HT-29 (cell line): ENCODE measurements at places on chromosomes 16 and 17.
A peak's percentile ranks its signal among the peaks of the same experiment; 100 is the strongest.

- DNase-seq = peak; percentile 56
Observed at GRCh38 chr17:17313350-17313991, 10.3 kb downstream of the NT5M start.

- no peak for DNase-seq
Observed at GRCh38 chr16:14121872-14122271, 50.8 kb downstream of the MRTFB start.

DNA sequence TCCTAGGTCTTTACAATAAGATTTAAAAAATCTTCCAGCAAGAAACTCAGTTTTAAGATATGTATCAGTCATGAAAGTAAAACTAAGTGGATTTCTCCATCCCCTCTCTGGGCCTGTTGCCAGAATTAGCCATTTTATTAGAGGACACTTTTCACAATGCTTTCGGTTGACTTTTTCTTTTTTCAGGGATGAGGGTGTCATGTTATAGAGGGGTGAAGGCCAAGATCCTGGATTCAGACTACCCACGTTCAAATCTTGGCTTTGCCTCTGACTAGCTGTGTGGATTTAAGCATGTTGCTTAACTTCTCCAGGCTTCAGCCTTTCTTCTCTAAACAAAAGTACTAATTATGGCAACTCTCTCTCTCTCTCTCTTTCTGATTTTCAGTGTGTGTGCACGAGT, 111.7 kb upstream of the COX10 start:
- no peak for DNase-seq

DNA sequence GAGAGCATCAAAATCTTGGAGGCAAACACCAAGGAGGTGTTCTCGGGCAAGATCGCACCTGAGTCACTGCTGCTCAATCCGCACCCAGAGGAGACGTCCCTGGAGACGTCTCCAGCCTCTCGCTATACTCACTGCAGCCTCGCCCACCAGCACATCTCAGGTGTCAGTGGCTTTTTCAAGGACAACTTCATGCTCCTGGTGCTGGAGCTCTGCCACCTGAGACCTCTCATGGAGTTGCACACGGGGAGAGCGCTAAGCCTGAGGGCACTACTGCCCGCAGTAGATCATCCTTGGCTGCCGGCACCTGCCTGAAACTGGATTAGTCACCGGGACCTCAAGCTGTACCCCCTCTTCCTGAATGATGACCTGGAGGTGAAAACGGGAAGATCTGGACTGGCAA, 2.6 kb upstream of the MBTPS1 start:
- DNase-seq = no peak

- DNase-seq = peak; percentile 75
Observed at GRCh38 chr16:9033125-9033830, 58.2 kb upstream of the HAPSTR1 start.

GRCh38 chr17:66777689-66778225, 57.2 kb upstream of the CACNG5 start:
- no peak for DNase-seq

DNA sequence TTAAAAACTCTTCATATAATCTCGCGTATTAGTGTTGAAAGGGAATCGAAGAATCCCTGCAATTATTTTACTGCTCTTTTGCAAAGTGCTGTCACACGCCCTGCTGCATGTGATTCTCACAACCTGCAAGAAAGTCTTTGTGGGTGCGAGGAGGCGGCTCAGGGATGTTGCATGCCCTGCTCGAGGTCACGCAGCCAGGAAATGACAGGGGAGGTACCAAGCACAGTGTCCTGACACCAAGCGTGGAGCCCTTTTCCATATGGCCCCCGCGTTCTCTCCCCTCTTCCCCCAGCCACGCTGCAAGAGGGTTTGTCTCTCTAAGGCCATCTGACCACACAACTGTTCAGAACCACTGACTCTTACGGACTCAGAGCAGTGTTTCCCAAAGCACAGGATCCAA, 37.6 kb downstream of the OR3A1 start:
- no peak for DNase-seq

GRCh38 chr17:4609761-4610160, 25.4 kb downstream of the SMTNL2 start:
- no peak for DNase-seq

DNA sequence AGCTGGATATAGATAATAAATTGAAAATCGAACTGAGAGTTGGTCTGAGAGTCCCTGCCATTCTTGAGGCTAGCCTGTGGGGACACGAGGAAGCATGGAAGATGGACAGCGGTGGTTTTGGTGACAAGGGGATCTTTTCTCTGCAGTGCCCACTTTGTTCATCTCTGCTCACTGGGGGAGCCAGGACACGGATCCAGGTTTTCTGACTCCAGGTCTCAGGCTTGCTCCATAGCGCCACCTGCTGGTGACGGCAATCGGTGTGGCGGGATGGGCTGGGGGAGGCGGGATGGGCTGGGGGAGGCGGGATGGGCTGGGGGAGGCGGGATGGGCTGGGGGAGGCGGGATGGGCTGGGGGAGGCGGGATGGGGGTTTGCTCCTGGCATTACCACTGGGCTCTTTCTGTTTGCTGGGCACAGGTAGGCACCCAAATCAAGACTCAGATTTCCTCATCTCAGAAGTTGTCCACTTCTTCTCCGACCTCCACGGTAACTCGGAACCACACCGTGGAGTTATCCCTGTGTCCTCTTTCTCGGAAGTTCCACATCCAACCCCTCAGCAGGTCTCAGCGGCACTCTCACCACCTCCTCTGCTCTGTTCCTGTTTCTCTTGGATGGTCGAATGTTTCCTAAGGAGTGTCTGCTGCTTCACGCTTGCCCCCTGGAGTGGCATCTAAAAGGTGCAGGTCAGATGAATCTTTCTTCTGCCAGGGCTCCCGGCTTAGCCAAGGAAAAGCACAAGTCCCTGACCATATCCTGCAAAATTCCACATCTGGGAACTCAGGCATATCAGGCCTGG, 142.4 kb downstream of the CYLD start:
- peak; percentile 49 for DNase-seq

- no peak for DNase-seq
Observed at GRCh38 chr16:27556471-27556870, 6.5 kb downstream of the KATNIP start.

DNA sequence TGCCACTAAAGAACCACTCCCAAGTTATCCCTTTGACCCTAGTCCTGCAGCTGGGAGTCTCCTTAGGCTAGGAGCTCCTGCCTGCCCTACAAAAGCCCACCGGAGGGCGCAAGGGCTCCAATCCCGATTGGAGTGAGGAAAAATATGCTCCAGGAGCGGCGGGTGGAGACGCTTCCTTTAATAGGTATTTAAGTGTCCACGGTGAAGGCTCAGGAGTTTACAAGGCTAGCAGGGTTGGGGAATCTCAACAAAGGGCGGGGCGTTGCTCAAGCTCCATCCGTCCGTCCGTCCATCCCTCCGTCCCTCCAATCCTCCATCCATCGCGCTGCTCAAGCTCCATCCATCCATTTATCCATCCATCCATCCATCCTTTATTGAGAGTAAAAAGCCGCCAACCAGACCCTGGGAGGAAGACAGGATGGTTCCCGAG, 556 bp upstream of the SPNS1 start:
- peak; percentile 74 for DNase-seq

DNA sequence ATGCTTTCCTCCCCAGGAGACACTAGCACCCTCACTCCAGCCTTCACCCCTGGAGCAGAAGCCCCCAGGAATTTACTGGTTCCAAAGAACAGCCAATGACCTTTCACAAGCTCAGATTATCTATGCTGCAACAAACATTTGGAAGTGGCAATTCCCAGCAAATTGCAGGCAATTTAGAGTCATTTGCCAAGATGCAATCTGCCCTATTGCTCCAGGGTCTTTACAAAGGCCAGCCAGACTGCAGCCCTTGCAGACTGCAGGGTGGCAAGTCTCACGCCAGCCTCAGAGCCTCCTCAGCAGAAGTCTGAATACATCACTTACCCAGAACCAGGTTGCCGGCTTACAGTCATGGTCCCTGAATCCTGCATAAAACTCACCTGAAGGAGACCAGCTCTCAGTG, 21.8 kb downstream of the AXIN1 start:
- no peak for DNase-seq

GRCh38 chr16:50293994-50294855, 27.9 kb downstream of the ADCY7 start:
- no peak for DNase-seq

DNA sequence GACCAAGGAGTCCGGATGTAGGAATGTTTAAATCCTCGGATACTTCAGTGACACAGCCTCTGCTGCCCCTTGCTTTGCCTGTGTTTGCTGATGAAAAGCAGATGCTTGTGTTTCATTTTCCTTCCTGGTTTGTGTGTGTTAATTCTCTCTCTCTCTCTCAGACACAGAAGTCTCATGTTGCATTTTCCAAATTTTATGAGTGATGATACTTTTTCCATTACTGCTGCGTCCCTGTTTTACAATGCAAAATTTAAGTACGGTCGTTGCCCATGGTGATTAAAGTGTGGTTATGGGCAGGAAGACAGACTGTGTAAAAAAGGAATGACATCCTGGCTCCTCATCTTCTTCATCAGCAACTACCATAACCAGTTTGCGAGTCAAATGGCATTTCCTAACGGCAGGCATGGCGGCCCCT, 5.7 kb downstream of the RMI2 start:
- no peak for DNase-seq

DNA sequence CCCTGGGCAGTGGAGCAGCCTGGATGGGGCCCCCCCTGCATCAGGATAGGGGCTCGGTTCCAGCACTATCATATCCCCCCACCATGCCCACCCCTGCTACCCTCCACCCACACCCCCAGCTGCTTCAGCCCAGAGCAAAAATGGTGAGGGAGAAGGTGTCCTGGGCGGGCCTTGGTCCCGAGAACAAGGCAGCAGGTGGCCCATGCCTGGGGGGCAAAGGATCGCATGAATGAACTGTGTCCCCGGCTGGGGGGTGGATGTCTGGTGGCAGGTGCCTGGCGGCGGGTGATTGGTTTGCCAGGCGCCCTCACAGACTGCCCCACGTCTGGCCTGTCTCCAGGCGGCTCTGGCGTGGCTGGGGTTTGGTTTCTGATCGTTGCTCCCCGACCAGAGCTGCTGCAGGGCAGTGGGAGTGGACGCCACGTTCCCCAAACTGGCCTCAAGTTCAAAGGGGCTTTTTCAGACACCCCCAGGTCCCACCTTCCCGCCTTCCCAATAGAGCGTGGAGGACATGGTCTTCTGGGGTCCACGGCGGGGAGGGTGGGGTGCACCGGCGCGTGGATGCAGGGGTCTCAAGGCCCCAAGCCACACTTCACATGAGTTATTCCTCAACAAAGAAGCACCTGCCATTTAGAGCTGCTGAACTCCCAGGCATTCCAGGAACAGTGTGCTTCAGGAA, 12.6 kb downstream of the UTS2R start:
- DNase-seq = no peak

DNA sequence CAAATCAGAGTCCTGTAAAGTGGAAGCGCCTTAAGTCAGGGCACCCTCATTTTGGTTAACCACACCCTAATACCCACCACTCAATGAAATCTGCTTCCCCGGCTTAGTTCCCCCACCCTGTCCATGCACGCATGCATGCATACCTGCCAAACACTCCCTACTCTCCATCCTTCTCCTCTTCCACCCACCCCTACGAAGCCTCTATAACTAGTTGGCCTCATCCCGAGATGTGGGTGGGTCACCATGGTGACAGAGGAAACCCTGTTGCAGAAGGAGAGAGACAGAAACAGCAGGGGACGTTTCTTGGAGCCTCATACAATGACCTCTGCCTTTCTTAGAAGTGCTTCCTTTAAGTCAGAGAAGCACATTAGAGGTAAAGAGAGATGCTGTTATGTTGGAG, 46.8 kb upstream of the DNAH9 start:
- no peak for DNase-seq

- peak; percentile 56 for DNase-seq
Observed at GRCh38 chr17:71764505-71764904, 356.3 kb upstream of the SOX9 start.

DNA sequence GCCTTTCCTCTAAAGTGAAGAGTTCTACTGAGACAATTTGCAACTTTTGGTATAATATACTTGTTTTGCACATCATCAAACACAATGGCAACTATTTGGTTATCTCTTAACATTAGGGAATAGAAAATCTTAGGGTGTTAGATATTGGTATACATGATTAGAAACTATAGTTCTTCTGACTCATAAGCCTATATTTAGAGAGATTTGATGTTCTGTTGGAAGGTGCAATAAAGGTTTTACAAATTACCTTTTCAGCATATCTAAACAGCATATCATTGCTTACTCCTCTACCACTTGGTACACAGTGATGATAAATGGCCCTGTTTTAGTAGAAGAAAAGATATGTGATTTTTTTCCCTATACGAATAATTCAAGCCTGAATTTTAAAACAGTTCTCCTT, 6.2 kb downstream of the EVI2B start:
- no peak for DNase-seq

- no peak for DNase-seq
Observed at GRCh38 chr17:74918906-74919305, 4.1 kb downstream of the USH1G start.

GRCh38 chr17:54111576-54111975, 288.8 kb downstream of the KIF2B start:
- no peak for DNase-seq

DNA sequence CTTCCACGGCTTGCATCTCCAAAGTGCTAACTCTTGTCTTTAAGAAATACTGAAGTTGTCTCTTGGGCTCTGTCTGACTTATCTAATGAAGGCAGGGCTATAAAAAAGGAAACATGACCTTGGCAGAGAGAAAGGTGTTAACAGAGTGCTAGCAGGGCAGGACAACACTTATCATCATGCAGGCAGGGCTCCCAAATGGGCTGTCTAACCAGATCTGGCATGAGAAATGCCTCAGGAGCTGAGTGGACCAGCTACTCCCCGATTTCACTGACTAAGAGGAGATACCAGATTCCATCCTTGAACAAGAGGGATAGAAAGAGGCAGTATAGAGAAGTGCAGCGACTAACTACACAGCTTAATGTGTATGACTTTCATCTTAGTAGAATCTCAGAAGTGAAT, 32.6 kb downstream of the PMP22 start:
- no peak for DNase-seq

- DNase-seq = no peak
Observed at GRCh38 chr16:85014311-85014710, 3.0 kb upstream of the ZDHHC7 start.

DNA sequence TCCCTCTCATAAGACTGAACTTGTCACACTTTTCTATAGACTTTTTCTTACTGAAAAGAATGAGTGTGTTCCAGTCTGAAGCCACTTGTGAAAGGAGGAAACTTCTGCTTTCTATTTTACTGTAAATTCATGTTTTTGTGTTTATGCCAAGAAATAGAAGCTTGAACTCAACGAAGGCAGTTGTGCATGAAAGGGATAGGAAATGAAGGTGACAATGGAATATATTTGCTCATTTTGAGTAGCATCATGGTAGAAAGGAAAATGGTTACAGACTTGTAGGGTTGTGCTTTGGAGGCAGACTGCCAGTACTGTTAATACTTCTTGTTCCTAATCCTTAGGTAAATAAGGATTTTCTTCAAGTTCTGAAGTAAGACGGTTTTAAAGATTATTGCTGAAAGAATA, 8.1 kb downstream of the CLTC start:
- DNase-seq = no peak

GRCh38 chr17:37212179-37212578, 163.6 kb upstream of the C17orf78 start:
- DNase-seq = no peak

GRCh38 chr17:20823905-20824304, 218.9 kb downstream of the USP22 start:
- DNase-seq = no peak

GRCh38 chr17:7989781-7990655, 12.4 kb upstream of the GUCY2D start:
- peak; percentile 74 for DNase-seq
